A172 (cell line): ENCODE measurements at places on chromosomes 6 and 20. TPM values are rescaled to one million over a fixed set of nuclear protein-coding genes. Genes with fewer than 3 reads are reported as not detected.

The DNPH1 gene
- total RNA-seq: 120 and 173 TPM in 2 replicates

- no peak for DNase-seq
Observed at GRCh38 chr6:8088886-8089285, 13.5 kb downstream of the EEF1E1 start.

- DNase-seq: no peak
Observed at GRCh38 chr6:16064671-16065072, 64.2 kb upstream of the MYLIP start.

DNA sequence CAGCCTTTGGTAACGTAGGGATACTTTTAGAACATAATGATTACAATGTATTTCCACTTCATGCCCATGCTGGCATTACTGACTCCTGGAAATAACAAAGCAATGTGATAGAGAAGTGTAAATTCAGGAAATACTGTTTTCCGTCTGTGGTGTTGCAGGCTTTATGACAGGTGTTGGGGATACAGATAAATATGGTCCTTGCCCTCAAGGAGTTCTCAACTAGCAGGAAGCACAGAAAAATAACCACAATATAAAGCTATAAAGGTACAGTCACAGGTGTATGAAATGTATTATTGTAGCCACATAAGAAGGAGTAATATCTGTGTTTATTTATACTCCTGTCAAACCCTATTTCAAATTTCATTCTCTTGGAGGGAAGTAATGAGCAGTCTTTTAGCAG is 12.9 kb upstream of the LAMP5 start:
- no peak for DNase-seq

- no peak for DNase-seq
Observed at GRCh38 chr20:15063081-15063480, 725.7 kb upstream of the FLRT3 start.

GRCh38 chr6:101439790-101440189 is 46.3 kb downstream of the GRIK2 start:
- no peak for DNase-seq

DNA sequence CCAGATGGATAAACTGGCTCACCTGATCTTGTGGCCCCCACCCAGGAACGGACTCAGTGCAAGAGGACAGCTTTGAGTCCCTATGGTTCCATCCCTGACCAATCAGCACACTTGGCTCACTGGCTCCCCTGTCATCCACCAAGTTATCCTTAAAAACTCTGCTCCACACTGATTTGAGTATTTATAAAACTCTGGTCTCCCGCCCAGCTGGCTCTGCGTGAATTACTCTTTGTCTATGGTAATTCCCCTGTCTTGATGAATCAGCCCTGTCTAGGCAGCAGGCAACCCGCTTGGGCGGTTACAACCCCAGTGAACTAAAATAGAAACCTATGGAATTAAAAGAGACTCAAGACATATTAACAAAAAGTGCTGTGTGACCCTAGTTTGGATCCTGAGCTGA is 38.1 kb upstream of the CD83 start:
- peak; percentile 87 for DNase-seq

GRCh38 chr6:69398729-69399128 is 398.1 kb downstream of the LMBRD1 start:
- no peak for DNase-seq

The SPATS1 gene
- not detected in 2 replicates for total RNA-seq

DNA sequence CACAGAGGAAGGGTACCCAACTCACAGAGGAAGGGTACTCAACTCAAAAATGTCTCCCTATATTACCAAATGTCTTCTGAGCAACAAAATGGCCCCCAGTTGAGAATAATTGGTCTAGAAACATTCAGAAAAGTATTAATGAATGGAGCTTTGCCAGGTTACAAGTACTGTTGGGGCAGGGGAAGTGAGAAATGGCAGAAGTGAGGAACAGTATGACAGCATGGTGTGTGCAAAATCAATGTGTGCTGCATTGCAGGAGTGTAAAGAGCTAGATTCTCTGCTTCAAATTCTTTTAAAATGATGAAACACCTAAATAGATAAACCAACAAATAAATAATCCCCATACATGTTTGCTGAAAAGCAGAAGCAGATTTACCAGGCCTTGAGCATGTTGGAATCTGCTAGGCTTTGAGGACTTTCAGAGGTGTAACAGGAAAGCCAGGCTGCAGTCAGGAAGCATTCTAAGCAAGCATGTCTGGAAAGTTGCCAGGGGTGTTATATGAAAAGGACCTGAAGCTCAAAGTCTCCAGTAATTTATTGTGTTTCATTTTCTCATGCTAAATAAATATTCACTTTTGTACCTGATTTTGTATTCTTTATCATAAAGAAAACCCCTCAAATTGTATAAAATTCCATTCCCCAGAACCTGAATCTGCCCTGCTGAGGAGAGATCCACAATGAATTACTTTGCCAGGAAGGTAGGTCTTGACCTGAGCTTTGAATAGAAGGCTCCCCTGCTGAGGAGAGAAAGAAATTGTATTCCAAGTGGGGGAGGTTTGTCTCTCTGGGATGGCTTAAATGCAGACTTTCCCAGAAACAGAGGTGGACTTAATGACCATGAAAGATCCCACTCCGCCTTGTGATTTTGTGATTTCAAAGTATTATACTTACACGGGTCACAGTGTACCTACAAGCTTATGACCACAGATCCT is 265.0 kb upstream of the MARCKS start:
- DNase-seq: peak; percentile 15

The HTR1E gene
- not detected in 2 replicates for total RNA-seq

DNA sequence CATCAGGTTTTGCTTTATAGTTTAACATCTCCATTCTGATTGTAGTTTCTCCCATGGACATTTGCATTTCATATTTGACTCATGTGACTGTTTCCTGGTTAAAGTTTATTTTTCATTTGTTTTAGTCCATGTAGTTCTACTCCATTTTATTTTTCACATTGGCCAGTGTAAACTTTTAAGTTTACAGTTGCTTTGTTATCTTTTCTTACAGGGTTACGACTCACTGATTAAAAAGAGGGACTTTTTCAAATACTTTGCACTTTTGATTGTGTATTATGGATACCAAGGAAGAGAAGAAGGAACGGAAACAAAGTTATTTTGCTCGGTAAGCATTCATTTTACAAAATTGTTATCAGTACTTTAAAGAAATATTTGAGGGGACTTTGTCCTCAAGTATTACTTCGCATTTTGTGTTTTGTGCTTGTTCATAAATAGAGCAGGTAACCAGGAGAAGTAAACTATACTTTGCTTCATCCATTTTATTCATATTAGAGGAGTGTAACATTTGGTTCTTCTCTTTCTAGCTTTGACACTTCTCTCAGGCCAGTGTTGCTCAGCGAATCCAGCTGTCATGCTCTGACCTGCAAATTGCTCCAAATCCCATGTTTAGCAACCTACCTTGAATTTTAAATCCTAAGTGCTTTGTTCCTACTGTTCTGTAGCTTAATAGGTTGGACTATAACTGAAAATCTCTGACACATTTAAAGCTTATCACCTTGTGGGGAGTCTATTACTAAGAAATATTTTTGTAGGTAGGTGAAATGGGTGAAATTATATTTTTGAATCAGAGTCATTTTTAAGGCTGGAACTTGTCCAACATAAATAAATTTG is 24.5 kb downstream of the NCOA7 start:
- DNase-seq: no peak

DNA sequence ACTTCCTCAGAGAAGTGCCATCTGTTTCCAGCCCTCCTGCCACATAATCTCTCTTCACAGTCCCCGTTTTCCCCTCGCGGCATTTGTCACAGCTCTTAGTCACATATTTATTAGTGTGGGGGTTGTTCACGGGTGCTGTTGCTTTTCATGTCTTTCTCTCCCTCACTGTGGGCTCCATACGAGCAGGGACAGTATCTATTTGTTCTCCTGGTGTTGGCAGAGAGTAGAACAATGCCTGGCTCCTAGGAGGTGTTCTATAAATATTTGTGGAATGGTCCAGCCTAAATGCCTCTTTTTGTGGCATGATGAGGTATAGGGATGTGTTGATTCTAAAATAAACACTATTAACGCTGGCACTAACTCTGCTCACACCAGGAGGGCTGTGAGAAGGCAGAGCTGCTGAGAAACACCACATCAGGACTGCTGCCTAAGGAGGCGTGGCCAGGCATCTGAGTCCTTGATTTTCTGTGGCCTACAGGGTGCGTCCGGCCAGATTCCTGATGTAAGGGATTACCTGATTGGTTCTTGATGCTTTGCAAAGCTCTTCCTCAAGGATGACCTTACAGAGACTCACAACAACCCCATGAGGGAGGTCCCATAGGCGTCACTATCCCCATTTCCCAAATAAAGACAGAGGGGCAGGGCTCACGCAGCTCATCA is 219.8 kb upstream of the ARID1B start:
- DNase-seq: peak; percentile 90

The QRSL1 gene
- 15.4 and 16.2 TPM in 2 replicates for total RNA-seq

- DNase-seq: no peak
Observed at GRCh38 chr6:31765910-31766794, 3.7 kb downstream of the SAPCD1 start.

GRCh38 chr6:21331235-21331634 is 262.3 kb upstream of the SOX4 start:
- DNase-seq: no peak

The PRSS35 gene
- total RNA-seq: 0.90 and 1.3 TPM in 2 replicates

DNA sequence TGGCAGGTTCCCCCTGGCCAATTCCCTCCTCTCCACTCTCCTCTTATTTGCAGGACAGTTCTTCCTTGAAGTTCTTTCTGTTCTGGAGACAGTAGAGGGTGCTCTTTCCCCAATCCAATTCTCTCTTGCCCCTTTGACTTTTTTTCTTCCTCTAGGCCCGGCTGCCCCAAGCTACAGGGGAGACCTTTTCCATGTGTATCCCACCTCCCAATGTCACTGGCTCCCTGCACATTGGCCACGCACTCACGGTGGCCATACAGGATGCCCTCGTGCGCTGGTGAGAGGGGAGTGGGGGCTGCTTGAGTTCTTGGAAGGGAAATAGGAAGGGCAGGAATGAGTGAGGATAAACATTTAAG is 1.5 kb downstream of the VARS2 start:
- peak; percentile 41 for DNase-seq

The MAP3K4 gene
- total RNA-seq: 17.8 and 19.5 TPM in 2 replicates

GRCh38 chr6:118546164-118546879 is 1.8 kb upstream of the PLN start:
- DNase-seq: no peak

GRCh38 chr20:61536671-61537070 is 284.6 kb downstream of the CDH4 start:
- DNase-seq: no peak

GRCh38 chr6:168284187-168284586 is 35.4 kb downstream of the DACT2 start:
- no peak for DNase-seq

The RBBP8NL gene
- not detected in 2 replicates for total RNA-seq

The SPAG4 gene
- total RNA-seq: 1.5 and 7.1 TPM in 2 replicates

GRCh38 chr20:50838707-50839385 is 44.0 kb downstream of the BCAS4 start:
- DNase-seq: no peak

DNA sequence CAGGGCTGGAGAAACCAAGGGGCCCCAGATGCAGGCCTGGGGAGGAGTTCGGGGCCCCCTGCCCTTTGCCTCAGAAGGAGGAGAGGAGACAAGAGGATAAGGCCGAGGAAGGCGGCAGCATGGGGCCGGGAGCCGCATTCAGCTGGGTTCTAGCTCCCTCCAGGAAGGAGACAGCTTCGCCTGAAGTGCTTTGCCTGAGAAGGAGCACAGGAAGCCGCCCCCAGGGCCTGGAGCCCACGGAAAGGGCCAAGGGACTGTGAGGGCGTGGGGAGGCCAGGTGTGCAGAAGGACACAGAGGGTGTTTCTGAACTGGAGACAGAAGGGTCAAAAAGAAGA is 121.4 kb downstream of the AGPAT4 start:
- DNase-seq: no peak

- no peak for DNase-seq
Observed at GRCh38 chr6:149964308-149965193, 808 bp downstream of the ULBP1 start.

The OR2H2 gene
- total RNA-seq: not detected in 2 replicates

The COL9A3 gene
- 1.9 and 2.8 TPM in 2 replicates for total RNA-seq

DNA sequence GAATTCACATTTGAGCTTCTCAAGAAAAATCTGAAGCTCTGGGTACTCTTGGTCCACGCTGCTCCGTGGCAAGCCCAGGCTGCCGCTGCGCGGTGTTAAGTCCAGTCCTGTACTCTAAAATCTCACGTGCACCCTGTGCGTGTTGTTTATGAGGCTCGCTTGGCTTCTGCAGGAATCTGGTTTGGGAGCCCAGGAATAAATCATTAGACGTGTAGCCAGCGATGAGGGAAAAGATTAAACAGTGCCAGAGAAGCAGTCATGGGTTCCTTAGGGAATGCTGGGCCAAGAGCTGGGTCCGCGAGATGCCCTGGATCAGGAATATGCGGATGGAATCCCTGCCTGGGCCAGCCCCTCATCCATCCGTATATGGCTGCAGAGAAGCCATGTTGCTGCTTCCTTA is 87.3 kb downstream of the KCNB1 start:
- DNase-seq: no peak

The OPN5 gene
- total RNA-seq: not detected in 2 replicates

GRCh38 chr20:43287637-43288036 is 97.9 kb upstream of the PTPRT start:
- DNase-seq: no peak

GRCh38 chr6:124396361-124396760 is 565.9 kb upstream of the RNF217 start:
- peak; percentile 5 for DNase-seq

GRCh38 chr6:160933256-160933655 is 58.3 kb upstream of the MAP3K4 start:
- no peak for DNase-seq

- DNase-seq: no peak
Observed at GRCh38 chr6:149046164-149046821, 271.2 kb upstream of the TAB2 start.

The RAMACL gene
- 0.19 and 1.2 TPM in 2 replicates for total RNA-seq

The ZNF217 gene
- total RNA-seq: 33.2 and 38.3 TPM in 2 replicates

The DEFB112 gene
- not detected in 2 replicates for total RNA-seq

DNA sequence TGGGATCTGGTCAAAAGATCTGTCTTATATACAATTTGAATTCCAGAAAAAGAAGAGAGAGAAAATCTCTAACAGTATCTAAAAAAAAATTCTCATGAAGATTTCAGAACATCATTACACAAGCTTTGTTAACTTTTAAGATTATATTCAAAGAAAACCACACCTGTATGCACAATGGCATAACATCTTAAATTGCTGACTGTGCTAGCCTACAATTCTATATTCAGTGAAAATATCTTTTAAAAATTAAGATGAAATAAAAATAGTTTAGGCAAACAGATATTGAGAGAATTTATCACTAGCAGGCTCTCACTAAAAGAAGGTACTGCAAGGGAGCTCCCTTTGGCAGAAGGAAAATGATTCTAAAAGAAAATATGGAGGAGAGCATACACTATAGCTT is 100.3 kb downstream of the BCKDHB start:
- no peak for DNase-seq

DNA sequence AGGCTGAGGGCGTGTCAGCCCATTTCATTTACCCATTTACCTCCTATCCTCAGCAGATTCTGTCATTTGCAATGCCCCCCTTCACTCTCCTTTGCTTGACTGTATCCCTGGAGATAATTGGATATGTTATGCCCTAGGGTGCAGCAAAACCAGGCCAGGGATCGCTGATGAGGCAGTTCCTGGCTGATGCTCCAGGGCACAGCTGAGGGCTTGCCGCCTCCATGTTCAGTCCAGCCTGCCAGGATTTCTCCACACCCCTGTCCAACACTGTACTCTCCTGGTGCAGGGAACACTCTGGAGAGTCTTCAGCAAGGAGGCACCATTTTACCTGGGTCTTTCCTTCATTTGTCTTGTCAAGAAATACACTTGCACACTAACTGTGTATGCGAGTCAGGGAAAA is 532.1 kb upstream of the CHD6 start:
- no peak for DNase-seq

- no peak for DNase-seq
Observed at GRCh38 chr20:53216478-53216855, 244.3 kb downstream of the TSHZ2 start.

GRCh38 chr20:42261766-42262270 is 643.6 kb upstream of the CHD6 start:
- no peak for DNase-seq
